Muscle of leg (tissue), 16 donors: ENCODE measurements at places on chromosomes 1 and 21. TPM values are rescaled to one million over a fixed set of nuclear protein-coding genes. Genes with fewer than 3 reads are reported as not detected.

The PADI4 gene
- 1.00 TPM for polyA plus RNA-seq

- no peak for DNase-seq
Observed at GRCh38 chr1:6651909-6652308, 27.2 kb downstream of the THAP3 start.

DNA sequence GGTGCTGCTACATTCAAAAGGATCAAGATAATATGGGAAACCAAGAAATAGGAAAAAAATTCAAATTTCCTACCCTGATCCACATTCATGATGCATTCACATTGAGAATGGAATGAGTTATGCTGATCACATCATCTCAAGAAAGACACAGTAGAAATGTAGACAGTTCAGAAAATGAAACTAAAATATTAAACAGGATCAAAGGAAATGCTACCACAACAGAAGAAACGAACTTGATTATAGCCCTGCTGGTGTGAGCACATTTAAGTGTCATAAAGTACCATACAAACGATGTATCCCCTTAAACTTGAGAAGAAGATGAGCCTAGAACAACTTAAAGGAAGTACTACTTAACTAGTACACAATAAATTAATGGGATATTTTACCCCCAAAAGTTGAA lies 21.3 kb downstream of the SYDE2 start:
- DNase-seq = no peak

DNA sequence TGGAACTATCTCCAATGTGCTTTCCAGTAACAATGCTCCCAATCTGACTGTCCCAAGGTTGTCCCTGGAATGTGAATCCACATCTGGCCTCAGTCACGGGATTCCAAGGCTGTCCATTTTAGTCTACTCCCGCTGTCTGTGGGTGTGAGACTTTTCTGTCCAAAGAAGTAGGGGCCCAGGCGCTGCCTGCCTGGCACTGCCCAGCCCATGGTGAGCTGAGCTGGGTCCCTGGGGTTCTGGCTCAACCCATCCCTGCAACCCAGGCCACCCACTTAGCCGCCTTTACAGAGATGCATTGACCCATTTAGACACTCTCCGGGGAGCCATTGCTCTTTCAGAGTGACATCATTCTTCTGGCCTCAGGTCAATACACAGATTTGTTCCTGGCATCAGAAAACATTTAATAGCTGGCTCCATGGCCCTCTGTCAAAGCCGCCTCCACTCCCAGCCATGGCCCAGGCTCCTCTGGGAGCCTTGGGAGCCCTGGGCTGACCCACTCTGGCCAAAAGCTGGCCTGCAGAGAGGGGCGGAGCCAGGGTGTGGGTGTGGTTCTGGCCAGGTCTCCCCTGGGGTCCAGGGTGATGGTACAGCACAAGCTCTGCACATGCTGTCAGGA lies 47.2 kb upstream of the PAX7 start:
- peak; percentile 85 for DNase-seq

- DNase-seq = no peak
Observed at GRCh38 chr1:80050085-80050484, 1043.6 kb upstream of the ADGRL4 start.

The GOLPH3L gene
- 23.6 TPM for polyA plus RNA-seq

GRCh38 chr1:151849126-151849525 lies 4.4 kb downstream of the THEM5 start:
- no peak for DNase-seq

The RNF186 gene
- polyA plus RNA-seq = 0.29 TPM

The FCRL3 gene
- 0.19 TPM for polyA plus RNA-seq

DNA sequence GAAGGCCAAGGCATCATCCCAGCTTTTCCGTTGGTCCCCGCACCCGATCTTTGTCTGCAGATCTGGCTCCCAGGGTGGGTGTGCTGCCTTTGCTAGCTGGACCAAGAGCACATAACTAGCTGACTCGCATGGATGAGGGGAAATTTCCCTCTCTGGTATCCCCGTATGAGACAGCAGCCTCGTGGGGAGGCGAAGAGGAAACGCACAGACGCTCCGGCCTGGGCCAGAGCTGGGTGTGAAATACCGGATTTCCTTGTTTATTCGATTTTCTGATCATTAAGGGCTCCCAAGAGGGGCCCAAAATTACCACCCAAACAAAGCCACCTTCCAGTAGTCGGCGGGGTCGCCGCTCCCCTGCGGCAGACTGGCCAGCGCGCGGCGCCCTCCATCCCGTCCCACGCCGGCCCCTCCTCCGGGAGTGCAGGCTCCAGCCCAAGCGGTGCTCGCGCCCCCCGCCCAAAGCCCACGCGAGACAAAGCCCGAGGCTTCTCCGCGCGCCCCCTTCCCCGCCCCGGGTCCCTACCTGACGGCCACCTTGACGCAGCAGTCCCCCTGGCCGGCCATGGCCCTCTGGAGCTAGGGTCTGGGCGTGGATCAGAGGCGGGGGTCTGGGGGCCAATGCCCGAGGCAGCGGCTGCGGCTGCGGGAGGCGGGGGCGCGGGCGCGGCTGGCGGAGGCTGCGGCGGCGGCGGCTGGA lies 546 bp downstream of the KIF21B start:
- no peak for DNase-seq
